ENCODE measurements at places on chromosomes 16 and 17. TPM values are rescaled to one million over a fixed set of nuclear protein-coding genes. Genes with fewer than 3 reads are reported as not detected.

- H3K4me3 ChIP-seq = no peak overlapping the region
- peaks cover 2% of the 10 kb centered on the region for H3K27me3 ChIP-seq
- no peak for DNase-seq
- H3K27ac ChIP-seq = no peak overlapping the region
Measured at GRCh38 chr16:73775841-73776388, 520.7 kb upstream of the PSMD7 start.

- H3K27ac ChIP-seq = no peak overlapping the region
- no peaks in the 10 kb centered on the region for H3K4me1 ChIP-seq
- H3K36me3 ChIP-seq = peaks cover 2% of the 10 kb centered on the region
- no peak for DNase-seq
Measured at GRCh38 chr16:27954191-27954590, 109.3 kb downstream of the GSG1L start.

DNA sequence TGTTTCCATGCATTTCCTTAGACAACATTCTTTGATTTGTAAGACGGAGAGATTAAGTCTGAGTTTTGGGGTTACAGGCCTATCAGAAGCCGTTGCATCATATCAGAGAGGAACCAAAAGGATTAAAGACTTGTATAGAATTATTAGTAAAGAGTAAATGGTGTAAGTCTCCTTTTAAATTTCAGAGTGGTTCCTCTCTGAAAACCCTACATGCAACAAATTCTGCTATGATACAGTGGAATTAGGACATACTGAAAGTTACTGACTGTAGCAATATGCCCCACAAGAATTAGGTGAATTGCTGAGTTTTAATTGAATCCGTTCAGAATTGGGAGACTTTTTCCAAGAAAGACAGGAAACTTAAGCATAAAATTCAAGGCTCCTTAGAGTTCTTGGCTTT, 221.6 kb downstream of the FTO start:
- H3K4me3 ChIP-seq = no peak overlapping the region
- no peaks in the 10 kb centered on the region for H3K36me3 ChIP-seq
- H3K27me3 ChIP-seq = no peaks in the 10 kb centered on the region
- H3K4me1 ChIP-seq = peaks cover 4% of the 10 kb centered on the region

DNA sequence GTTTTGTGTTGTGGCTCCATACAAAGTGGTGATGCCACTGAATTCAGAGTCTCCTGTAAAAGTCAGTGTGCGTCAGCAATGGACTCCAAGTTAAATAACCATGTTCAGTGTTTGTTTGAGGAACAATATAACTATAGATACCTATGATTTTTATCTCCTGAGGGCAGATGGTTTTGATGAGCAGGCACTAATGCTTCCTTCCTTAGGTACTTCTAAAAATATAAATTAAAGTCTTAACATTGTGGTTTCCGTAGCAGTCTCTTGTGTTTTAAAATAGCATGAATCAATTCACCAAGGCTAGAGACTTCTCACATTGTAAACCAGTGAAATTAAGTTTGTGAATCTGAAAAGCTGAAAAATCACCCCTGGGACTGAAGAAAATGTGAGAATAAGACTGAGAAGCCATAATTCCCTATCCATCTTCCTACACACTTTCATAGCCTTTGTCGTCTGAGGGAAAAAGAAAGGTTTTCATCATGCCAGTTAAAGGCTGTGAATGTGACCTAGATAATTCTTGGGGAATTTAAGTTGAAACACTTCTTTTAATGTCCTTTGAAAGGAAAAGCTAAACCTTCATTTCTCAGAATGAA, 1502.9 kb downstream of the CDH11 start:
- no peaks in the 10 kb centered on the region for H3K36me3 ChIP-seq
- no peak for DNase-seq
- peaks cover 7% of the 10 kb centered on the region for H3K4me1 ChIP-seq
- H3K27ac ChIP-seq = no peak overlapping the region
- H3K27me3 ChIP-seq = peaks cover 13% of the 10 kb centered on the region

- H3K4me1 ChIP-seq = peaks cover 16% of the 10 kb centered on the region
- peaks cover 7% of the 10 kb centered on the region for H3K27me3 ChIP-seq
- H3K36me3 ChIP-seq = peaks cover 1% of the 10 kb centered on the region
Measured at GRCh38 chr17:339193-340061, 13.2 kb downstream of the RPH3AL start.

GRCh38 chr16:87033021-87033471, 284.1 kb downstream of the C16orf95 start:
- DNase-seq = no peak
- H3K36me3 ChIP-seq = no peaks in the 10 kb centered on the region
- H3K27me3 ChIP-seq = no peaks in the 10 kb centered on the region
- H3K27ac ChIP-seq = no peak overlapping the region
- H3K4me1 ChIP-seq = peaks cover 17% of the 10 kb centered on the region
- no peak overlapping the region for H3K4me3 ChIP-seq

GRCh38 chr17:47882247-47882646, 13.8 kb upstream of the SP2 start:
- DNase-seq = peak; percentile 48
- H3K27me3 ChIP-seq = peaks cover 10% of the 10 kb centered on the region
- H3K4me3 ChIP-seq = no peak overlapping the region
- H3K4me1 ChIP-seq = peaks cover 5% of the 10 kb centered on the region

CA4 gene
- total RNA-seq = not detected

ARL5C gene
- not detected for total RNA-seq

KRT16 gene
- total RNA-seq = 5.9 TPM

FNDC8 gene
- total RNA-seq = not detected

PRSS33 gene
- total RNA-seq = not detected

ZFP3 gene
- total RNA-seq = 0.29 TPM

SPATA32 gene
- total RNA-seq = not detected

TP53TG3F gene
- total RNA-seq = not detected

Measured in chondrocyte (in vitro differentiated cells).